ENCODE measurements at places on chromosomes 5 and 9.
A peak's percentile ranks its signal among the peaks of the same experiment; 100 is the strongest.

DNA sequence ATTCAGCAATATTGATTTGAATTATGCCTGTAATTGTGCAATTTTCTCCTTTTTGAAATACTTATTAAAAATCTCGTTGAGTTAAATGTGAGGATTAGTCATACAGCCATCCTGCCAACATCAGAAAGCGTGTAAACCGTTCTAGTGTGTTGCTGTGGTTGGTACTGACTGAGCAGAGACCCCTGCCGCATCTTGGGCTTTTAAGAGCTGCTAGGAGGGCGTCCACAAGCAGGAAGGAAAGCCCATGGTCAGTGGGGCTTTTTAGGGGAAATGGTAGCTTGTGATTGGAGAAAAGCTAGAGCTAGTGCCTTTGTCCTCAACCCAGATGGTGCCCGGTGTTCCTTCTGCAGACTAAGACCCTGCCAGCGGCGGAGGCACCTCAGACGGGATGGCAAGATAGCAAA lies 1.3 kb downstream of the SDHA start:
- DNase-seq: peak; percentile 6

DNA sequence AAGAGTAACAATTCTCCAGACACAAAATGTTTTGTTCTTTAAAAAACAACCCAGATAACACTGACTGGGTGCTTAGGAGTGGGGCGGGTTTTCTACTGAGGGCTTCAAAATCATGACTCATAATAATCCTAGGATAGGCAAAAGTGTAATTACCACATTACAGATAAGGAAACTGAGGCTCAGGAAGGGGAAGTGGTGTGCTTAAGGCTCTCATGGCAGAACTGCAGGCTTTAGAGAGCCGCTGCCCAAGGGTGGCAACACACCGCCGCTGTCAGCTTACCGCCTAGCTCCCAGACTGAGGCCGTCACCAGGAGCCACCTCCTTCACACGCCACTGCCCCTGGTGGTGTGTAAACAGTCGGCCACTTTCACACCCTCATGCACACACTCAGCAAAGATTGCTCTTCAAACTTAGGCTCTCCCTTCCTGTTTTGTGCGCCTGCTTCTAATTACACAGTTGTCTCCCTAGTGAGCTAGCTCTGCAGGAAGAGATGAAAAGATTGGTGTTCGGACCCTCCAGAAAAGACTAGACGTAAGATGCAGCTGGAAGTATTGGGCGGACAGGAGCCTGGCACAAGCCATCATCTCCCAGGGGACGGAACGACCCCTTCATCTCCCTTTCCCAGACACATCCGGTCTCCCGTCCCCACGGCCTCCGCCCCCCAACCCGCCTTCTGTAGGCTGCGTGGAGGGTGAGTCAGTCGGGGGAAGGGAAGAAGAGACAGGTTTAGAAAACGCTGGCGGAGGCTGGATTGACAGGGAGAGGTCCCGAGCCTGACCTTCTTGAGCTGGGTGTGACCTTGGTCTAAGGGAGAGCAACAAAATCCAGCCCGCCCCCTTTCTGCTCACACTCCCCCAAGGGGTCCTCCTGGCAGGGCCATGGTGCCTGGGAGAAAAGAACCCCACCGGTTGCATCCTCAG lies 162.7 kb downstream of the SYK start:
- DNase-seq: no peak

DNA sequence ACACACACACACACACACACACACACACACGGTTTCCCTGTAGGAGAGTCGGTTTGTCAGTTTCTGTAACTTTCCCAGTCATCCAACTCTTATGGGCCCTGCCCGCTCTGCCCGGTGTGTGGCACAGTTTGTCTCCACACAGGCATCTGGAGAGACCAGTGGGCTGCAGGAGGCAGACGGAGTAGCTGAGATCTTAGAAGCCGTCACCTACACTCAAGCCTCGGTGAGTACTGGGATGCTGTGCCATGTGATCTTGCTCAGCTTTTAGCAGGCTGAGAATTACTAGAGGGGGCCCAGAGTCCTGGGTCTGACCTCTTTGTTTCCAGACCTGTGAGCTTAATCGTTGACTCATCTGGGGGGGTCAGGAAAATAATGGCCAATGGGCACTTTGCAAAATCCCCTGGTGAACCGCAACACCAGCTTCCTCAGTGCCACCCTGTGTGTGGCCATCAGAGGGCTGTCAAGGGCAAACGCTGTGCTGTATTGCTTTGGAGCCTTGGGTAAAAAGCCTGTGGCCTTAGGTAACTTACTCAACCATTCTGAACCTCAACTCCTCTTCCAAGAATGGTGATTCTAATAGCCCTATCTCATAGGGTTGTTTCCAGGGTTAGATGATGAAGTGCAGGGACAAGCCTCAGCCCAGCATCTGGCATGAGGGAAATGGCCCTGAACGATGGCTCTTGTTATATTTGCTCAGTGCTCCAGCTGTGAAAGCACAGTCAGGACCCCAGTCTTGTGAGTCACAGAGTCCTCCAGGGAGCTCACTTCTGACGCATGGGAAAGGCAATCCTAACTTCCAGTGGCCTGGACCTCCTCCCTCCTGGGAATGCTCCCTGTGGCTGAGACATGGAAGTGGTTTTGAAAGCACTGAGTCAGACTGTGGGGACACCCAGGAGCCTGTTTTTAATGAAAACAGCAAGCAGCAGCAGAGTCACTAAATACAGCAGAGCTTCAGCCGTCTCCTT lies 45.6 kb downstream of the COL15A1 start:
- DNase-seq: no peak

DNA sequence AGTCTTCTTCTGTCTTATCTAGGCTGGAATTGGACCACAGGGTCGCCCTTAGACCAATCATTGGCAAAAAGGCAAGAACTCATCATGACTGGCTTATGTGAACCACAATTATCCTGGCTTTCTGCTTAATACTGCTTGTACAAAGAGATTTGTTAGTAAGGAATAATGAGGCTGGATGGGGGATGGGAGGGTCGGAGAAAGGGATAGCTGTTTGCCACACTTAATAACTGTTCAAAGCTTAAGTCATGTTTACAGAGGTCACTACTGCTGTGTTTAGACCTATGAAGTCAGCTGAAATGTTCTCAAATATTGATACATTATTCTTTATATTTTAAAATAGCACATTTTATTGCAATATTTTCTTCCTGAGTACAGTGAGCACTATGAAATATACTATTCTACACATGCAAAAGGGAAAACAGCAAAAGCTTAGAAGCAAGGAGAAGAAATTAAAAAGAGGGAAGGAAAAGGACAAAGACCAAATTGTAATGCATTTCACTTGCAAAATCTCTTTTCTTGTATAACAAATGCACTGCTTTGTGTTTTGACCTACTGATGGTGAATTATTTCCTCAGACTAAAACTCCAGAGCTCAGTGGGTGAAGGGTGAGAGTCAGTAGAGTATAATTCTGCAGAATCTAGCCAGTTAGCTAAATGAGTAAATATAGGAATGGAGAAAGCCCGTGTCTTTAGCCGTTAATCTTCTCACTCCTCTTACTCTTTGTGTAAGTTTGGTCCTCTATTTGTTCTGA lies 404.9 kb upstream of the ZNF608 start:
- no peak for DNase-seq

GRCh38 chr9:127185931-127186781 lies 63.7 kb upstream of the ANGPTL2 start:
- no peak for DNase-seq

DNA sequence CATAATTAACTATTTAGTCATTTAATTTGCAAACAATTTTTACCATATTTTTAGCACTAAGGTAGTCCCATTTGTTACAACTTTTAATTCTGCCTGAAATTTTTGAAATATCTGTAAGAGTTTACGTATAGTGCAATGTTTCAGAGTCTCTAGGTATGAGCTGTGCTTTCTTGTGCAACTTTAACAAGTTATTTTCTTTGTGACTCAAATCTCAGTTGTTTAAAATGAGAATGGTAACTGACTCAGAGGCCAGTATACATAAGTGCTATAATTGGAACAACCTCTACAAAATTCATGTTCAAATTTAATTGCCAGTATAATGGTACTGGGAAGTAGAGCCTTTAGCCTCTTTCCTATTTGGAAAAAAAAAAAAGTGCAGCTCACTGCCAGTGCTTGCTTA lies 14.2 kb upstream of the ZNF883 start:
- DNase-seq: no peak

- DNase-seq: no peak
Observed at GRCh38 chr5:171644536-171644935, 141.1 kb upstream of the SMIM23 start.

GRCh38 chr9:2615497-2615896 lies 6.1 kb upstream of the VLDLR start:
- DNase-seq: no peak

GRCh38 chr9:128101690-128102089 lies 25.8 kb downstream of the PTGES2 start:
- DNase-seq: no peak

GRCh38 chr9:3682186-3682585 lies 156.4 kb upstream of the RFX3 start:
- DNase-seq: no peak

DNA sequence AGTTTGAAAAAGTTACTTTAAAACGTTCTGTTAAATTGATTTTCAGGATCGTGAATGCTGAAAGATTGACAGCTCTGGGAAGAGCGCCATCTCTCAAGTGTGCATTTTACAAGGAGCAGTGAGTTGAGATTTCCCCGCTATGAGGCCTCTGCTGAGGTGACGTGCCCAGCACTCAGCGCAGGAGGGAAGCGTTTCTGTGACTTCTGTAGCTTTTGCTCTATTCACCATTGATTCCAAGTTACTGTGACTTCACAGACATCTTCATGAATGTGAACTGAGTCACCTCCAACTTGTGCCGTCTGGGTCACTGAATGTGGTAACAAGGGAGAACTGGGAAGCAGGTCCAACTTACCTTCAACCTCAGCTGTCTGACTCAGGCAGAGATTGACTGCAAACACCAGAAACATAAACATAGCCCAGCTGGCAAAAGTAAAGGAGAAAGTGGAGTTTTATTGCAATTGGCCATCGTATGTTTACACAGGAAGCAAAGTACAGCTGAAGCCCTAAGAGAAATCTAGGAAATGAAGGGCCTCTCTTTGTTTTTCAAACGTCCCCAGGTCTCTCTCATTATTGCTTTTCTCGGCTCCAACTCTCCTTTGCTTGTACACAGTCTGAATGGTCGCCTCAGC lies 428.8 kb upstream of the CLINT1 start:
- DNase-seq: no peak

Measured in activated CD4-positive, CD25-positive, alpha-beta regulatory T cell (primary cell).